ENCODE measurements at places on chromosomes 13 and 19. TPM values are rescaled to one million over a fixed set of nuclear protein-coding genes. Genes with fewer than 3 reads are reported as not detected.

GRCh38 chr13:51579676-51580075, 4.6 kb upstream of the WDFY2 start:
- no peak overlapping the region for H3K27ac ChIP-seq
- no peaks in the 10 kb centered on the region for H3K27me3 ChIP-seq
- H3K36me3 ChIP-seq = no peaks in the 10 kb centered on the region
- no peak for DNase-seq
- H3K4me1 ChIP-seq = peaks cover 6% of the 10 kb centered on the region
- H3K4me3 ChIP-seq = no peak overlapping the region

- H3K4me1 ChIP-seq = peaks cover 32% of the 10 kb centered on the region
- H3K4me3 ChIP-seq = peak overlapping the region; percentile 99
- peak overlapping the region; percentile 99 for H3K27ac ChIP-seq
Observed at GRCh38 chr13:113207890-113208420, 514 bp downstream of the PCID2 start.

- no peaks in the 10 kb centered on the region for H3K36me3 ChIP-seq
- H3K4me1 ChIP-seq = no peaks in the 10 kb centered on the region
- no peak for DNase-seq
- H3K27ac ChIP-seq = no peak overlapping the region
Observed at GRCh38 chr13:34303346-34303745, 485.4 kb downstream of the RFC3 start.

- H3K27ac ChIP-seq = peak overlapping the region; percentile 73
- peaks cover 28% of the 10 kb centered on the region for H3K4me1 ChIP-seq
- DNase-seq = no peak
- no peak overlapping the region for H3K4me3 ChIP-seq
- H3K27me3 ChIP-seq = no peaks in the 10 kb centered on the region
- H3K36me3 ChIP-seq = no peaks in the 10 kb centered on the region
Observed at GRCh38 chr19:14112809-14113385, 4.7 kb downstream of the PRKACA start.

GRCh38 chr13:41960211-41960636, 685 bp downstream of the VWA8 start:
- H3K27me3 ChIP-seq = no peaks in the 10 kb centered on the region
- no peaks in the 10 kb centered on the region for H3K36me3 ChIP-seq
- H3K4me3 ChIP-seq = peak overlapping the region; percentile 73
- peaks cover 27% of the 10 kb centered on the region for H3K4me1 ChIP-seq
- peak; percentile 15 for DNase-seq
- peak overlapping the region; percentile 85 for H3K27ac ChIP-seq

DNA sequence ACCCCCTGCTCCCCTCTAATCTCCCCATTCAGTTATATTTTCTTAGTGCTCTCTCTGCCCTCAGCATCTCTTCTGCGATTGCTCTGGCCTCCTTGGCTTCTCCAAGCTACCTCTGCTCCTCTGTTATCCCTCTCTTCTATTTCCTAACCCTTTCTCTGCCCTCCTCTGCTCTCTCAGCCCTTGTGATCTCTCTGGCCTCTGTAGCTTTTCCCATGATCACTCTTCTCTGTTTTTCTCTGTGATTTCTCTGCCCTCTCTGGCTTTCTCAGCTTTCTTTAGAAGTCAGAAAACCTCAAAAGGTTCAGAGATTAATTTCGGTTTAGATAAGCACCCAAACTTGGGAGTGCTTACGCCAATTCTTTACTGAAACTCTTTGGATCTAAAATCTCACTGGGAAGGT, 795.0 kb downstream of the DIAPH3 start:
- no peaks in the 10 kb centered on the region for H3K27me3 ChIP-seq
- H3K4me3 ChIP-seq = no peak overlapping the region
- H3K36me3 ChIP-seq = no peaks in the 10 kb centered on the region
- H3K27ac ChIP-seq = no peak overlapping the region

- H3K27ac ChIP-seq = no peak overlapping the region
- H3K27me3 ChIP-seq = no peaks in the 10 kb centered on the region
- H3K4me1 ChIP-seq = no peaks in the 10 kb centered on the region
- no peaks in the 10 kb centered on the region for H3K36me3 ChIP-seq
- peak; percentile 47 for DNase-seq
- H3K4me3 ChIP-seq = no peak overlapping the region
Observed at GRCh38 chr19:2962018-2962670, 15.2 kb upstream of the TLE6 start.

- peak; percentile 48 for DNase-seq
- no peak overlapping the region for H3K4me3 ChIP-seq
- H3K27ac ChIP-seq = no peak overlapping the region
- H3K4me1 ChIP-seq = peaks cover 7% of the 10 kb centered on the region
- no peaks in the 10 kb centered on the region for H3K36me3 ChIP-seq
Observed at GRCh38 chr19:41000310-41000737, 9.2 kb downstream of the CYP2B6 start.

GRCh38 chr13:50616101-50616500, 227.4 kb downstream of the DLEU7 start:
- no peak overlapping the region for H3K27ac ChIP-seq
- no peaks in the 10 kb centered on the region for H3K36me3 ChIP-seq
- H3K4me1 ChIP-seq = peaks cover 11% of the 10 kb centered on the region
- no peak overlapping the region for H3K4me3 ChIP-seq

Gene SSC5D
- 18.7 TPM for total RNA-seq

Gene FAM187B
- not detected for total RNA-seq

Gene MAST1
- 0.82 TPM for total RNA-seq

Gene TBCB
- total RNA-seq = 95.0 TPM

- no peaks in the 10 kb centered on the region for H3K4me1 ChIP-seq
- H3K27me3 ChIP-seq = no peaks in the 10 kb centered on the region
- H3K27ac ChIP-seq = no peak overlapping the region
- no peak overlapping the region for H3K4me3 ChIP-seq
Observed at GRCh38 chr13:36192166-36192565, 22.2 kb downstream of the SOHLH2 start.

Gene KMT5C
- total RNA-seq = 33.3 TPM

DNA sequence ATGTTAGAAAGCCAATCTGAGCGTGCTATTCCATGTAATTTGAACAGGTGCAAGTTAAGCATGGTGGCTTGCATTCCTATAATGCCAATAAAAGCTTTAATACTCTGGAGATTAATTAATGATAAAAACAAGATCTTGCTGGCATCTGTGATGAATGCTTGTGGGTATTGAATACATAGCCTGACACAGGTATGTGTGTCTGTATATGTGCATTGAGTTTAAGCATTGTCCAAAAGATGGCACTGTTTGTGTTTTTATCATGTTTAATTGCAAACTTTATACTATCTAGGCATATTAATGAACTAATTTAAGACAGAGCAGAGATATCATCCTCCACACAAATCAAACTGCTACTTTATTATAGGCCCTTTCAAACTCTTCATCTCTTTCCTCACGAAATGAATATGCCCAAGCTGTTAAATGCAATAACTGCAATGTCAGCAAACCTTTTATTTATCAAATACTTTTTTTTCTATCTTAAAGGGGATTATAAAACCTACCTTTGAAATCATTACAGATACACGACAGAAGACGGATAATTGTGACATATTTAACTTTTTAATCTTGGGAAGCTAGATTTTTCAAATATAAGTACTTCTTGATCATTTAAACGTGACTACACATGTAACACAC, 86.5 kb downstream of the TNFSF11 start:
- no peak for DNase-seq
- H3K36me3 ChIP-seq = no peaks in the 10 kb centered on the region
- no peak overlapping the region for H3K27ac ChIP-seq
- H3K4me3 ChIP-seq = no peak overlapping the region
- peaks cover 7% of the 10 kb centered on the region for H3K27me3 ChIP-seq
- no peaks in the 10 kb centered on the region for H3K4me1 ChIP-seq

Gene PRX
- 1.5 TPM for total RNA-seq

Gene GAS6
- 172 TPM for total RNA-seq

- DNase-seq = no peak
- H3K36me3 ChIP-seq = no peaks in the 10 kb centered on the region
- no peak overlapping the region for H3K4me3 ChIP-seq
- no peaks in the 10 kb centered on the region for H3K27me3 ChIP-seq
- H3K27ac ChIP-seq = no peak overlapping the region
Observed at GRCh38 chr13:112861876-112862615, 107.0 kb upstream of the MCF2L start.

DNA sequence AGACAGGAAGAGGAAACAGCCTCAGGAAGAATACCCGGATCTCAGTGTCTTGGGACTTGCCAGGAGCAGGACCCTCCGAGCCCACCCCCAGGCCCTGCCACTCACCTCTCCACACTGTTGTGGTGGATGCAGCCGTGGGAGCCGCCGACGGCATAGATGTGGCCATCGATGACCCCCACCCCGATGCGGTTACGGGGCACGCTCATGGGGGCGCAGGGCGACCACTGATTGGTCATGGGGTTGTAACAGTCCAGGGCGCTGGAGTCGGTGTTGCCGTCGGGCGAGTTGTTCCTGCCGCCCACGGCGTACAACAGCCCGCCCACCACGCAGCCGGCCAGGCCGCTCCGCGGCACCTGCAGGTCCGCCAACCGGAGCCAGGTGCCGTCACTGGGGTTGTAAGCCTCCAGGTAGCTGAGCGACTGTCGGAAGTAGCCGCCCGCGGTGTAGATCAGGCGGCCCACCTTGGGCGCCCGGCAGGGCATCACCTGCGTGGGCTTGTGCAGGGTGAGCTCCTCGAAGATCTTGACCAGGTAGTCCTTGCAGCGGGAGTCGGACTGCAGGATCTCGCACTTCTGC, 11.6 kb downstream of the KEAP1 start:
- no peak overlapping the region for H3K4me3 ChIP-seq
- DNase-seq = no peak
- H3K36me3 ChIP-seq = no peaks in the 10 kb centered on the region
- no peaks in the 10 kb centered on the region for H3K27me3 ChIP-seq
- no peak overlapping the region for H3K27ac ChIP-seq

Gene CYP2F1
- not detected for total RNA-seq

DNA sequence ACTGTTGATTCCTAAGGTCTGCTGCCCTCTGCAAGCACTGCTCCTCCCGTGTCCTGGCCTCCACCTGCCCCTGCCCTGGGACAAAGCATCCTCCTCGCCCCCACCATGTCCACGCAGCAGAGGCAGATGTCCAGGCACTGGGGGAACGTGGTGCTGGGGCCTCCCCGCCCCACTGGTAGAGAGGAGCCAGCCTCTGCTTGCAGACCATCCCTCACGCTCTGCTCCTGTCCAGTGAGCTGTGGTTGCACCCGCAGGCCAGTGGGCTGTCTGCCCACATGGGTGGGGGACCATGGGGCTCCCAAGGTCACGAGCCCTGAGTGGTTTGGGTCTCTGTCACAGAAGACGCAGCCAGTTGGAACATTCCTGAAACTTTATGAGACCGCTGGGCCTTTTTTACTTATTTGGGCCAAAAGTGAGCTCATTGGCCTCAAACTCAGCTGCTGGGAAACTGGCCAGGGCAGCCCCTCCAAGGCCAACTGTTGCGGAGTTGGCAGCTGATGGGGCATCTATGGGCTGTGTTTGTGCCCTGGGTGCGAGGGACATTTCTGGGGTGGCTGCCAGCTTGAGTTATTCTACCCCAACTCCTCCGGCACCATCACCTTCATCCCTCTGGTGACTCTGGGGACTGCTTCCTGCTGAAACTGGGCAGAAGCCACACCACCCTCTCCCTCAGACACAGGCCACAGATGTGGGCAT, 64.8 kb upstream of the F7 start:
- no peak overlapping the region for H3K4me3 ChIP-seq
- H3K36me3 ChIP-seq = no peaks in the 10 kb centered on the region
- no peaks in the 10 kb centered on the region for H3K4me1 ChIP-seq
- DNase-seq = no peak
- no peak overlapping the region for H3K27ac ChIP-seq
- no peaks in the 10 kb centered on the region for H3K27me3 ChIP-seq

Gene ADM5
- total RNA-seq = 0.95 TPM

Gene SPC24
- total RNA-seq = not detected

GRCh38 chr13:24218977-24219376, 58.5 kb downstream of the SPATA13 start:
- H3K36me3 ChIP-seq = no peaks in the 10 kb centered on the region
- no peak for DNase-seq
- H3K27ac ChIP-seq = no peak overlapping the region
- H3K27me3 ChIP-seq = no peaks in the 10 kb centered on the region
- H3K4me1 ChIP-seq = peaks cover 24% of the 10 kb centered on the region

- no peak overlapping the region for H3K27ac ChIP-seq
- H3K4me3 ChIP-seq = no peak overlapping the region
- H3K27me3 ChIP-seq = no peaks in the 10 kb centered on the region
- H3K4me1 ChIP-seq = no peaks in the 10 kb centered on the region
- DNase-seq = no peak
- H3K36me3 ChIP-seq = no peaks in the 10 kb centered on the region
Observed at GRCh38 chr13:99647596-99647985, 146.3 kb downstream of the TM9SF2 start.

Gene S1PR5
- not detected for total RNA-seq

Gene ZNF296
- 3.3 TPM for total RNA-seq

GRCh38 chr13:111095031-111095840, 19.9 kb upstream of the ARHGEF7 start:
- no peaks in the 10 kb centered on the region for H3K36me3 ChIP-seq
- no peaks in the 10 kb centered on the region for H3K4me1 ChIP-seq

- no peaks in the 10 kb centered on the region for H3K27me3 ChIP-seq
- peaks cover 8% of the 10 kb centered on the region for H3K4me1 ChIP-seq
- no peak overlapping the region for H3K27ac ChIP-seq
Observed at GRCh38 chr13:43031881-43032280, 8.5 kb downstream of the DNAJC15 start.

DNA sequence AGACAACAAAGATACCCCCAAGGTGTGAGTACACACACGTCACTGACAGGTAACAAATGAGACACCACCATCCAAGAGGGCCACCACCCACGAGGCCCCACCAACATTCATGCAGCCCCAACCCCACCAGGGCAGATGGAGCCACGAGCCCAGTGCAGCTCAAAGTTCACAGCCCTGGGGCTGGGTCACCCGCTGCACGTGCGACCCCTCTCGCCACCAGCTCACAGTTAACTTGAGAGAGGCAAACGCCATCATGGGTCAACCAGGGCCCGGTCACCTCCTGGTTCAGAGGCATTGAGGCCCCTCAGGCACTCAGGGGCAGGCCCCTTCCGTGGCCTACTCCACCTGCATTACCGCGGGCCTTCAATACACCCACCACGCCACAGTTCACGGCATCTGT, 49.8 kb downstream of the EPS15L1 start:
- H3K4me3 ChIP-seq = no peak overlapping the region
- H3K27me3 ChIP-seq = no peaks in the 10 kb centered on the region
- no peak overlapping the region for H3K27ac ChIP-seq
- no peak for DNase-seq
- no peaks in the 10 kb centered on the region for H3K36me3 ChIP-seq
